Stimulated activated CD4-positive, alpha-beta T cell treated with anti-CD3 and anti-CD28 coated beads, Interleukin-4, amount 100 ng/mL, for 4 hours (primary cell): ENCODE measurements at places on chromosomes 3 and 15.
A peak's percentile ranks its signal among the peaks of the same experiment; 100 is the strongest.

GRCh38 chr15:56802161-56802560 lies 68.9 kb upstream of the ZNF280D start:
- no peak for DNase-seq

- DNase-seq: no peak
These were observed 2.4 kb upstream of the PHGR1 start for GRCh38 chr15:40348474-40348870.

DNA sequence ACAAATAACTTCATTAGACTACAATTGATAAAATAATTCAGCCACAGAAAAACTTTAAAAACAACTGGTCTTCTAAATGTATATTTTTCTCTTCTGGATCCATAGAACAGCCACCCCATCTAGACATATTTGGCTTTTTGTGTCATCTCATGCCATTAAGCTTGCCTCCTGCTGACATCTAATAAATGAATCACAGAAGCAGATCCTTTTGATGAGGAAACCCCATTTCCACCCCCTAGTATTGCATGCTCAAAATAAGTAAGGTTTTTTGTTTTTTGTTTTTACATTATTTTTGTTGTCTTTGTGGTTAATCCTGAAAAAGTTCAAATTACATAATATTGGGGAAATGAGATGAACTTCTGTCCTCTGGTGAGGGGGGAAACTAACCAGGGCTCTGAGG lies 94.8 kb downstream of the DUT start:
- DNase-seq: no peak

- no peak for DNase-seq
These were observed 6.7 kb downstream of the ISLR start for GRCh38 chr15:74179983-74180880.

DNA sequence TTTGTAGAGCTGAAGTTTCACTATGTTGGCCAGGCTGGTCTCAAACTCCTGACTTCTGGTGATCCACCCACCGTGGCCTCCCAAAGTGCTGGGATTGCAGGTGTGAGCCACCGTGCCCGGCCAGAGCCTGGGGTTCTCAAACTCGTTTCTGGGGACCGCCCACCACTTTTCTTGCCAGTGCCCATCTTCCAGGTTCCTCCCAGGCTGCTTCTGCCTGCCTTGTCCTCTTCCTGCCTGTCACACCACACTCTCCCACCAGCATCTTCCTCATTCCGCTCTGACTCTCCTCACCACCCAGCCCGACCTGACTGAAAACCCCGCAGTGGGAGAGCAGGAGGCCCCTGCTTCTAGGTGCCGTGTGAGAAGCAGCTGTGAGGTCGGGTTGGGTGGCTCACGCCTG lies 3.1 kb upstream of the DYNLT2B start:
- DNase-seq: no peak

DNA sequence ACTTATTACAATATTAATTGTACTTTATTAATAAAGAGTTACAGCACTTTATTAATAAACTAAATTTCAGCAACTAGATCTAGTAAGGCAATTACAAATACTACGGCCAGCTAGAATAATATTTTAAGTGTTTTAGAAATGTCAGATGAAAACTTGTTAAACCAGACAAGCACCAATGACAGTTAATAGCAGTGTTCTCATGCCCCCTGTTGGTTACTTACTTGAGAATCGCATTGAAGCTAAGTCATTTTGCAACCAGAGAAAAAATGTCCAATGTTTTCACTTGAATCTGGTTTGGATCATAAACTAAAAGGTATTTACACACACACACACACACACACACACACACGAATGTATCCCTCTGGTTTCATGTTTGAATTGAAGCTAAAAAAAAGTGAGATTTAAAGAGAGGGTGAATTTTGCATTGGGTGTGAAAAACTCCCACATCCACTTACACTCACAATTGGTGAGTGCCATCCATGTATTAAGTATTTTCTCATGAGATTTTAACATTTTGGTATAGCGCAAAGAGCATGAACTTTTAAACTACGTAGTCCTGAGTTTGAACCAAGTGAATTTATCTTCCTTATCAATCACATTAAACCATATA lies 347.7 kb downstream of the ZBBX start:
- no peak for DNase-seq

DNA sequence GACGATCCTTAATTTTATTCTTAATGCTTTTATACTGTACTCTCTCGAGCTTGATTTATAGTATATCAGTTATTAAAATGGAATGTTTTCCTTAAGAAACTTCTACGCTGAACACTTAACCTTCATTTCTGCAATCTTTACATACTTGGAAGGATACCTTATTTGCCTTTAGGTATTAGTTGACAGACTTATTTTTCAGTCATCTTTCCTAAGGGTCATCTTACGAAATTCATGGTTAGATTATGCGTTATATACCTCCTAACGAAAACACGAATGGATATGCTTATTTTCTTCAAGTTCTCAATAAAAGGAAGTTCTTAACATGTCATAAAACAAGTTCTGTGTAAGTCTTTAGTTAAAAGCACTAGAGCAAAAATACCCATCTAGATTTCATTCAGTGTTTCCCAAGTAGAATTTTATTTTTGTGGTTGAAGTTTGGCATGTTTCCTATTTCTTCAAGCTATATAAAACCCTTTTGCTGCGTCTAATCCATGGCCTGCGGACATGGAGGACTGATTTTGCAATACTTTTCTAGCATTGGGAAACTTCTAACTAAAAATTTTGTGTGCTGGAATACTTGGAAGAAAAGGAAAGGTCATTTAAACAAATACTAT lies 231.3 kb downstream of the TP63 start:
- no peak for DNase-seq

- DNase-seq: no peak
These were observed 192.1 kb upstream of the EOMES start for GRCh38 chr3:27914199-27914598.

- no peak for DNase-seq
These were observed 43.9 kb upstream of the SMAD3 start for GRCh38 chr15:67021455-67021854.

- DNase-seq: peak; percentile 17
These were observed 17.9 kb downstream of the TMEM43 start for GRCh38 chr3:14142567-14143270.

DNA sequence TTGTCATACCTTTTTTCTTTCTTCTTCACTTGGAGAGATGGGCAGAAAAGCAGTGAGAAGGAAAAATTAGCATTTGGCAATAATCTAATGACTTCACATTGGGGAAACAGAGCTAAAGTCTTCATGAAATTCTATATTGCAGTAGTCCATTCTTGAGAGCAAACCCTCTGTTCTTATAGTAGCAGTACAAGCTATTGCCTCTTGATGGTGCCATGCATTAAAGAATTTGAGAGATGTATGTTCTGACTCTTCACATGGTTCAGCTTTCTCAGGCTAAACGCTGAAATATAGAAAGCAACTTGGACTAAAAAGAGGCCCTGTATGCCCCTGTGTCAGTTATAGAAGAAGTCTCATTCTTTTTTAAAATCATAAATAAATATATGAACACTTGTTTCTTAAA lies 36.0 kb downstream of the PHLDB2 start:
- DNase-seq: no peak
